Stimulated activated CD8-positive, alpha-beta memory T cell treated with anti-CD3 and anti-CD28 coated beads, Interleukin-4, amount 100 ng/mL, for 4 hours (primary cell): ENCODE measurements at places on chromosomes 11 and 22.

DNA sequence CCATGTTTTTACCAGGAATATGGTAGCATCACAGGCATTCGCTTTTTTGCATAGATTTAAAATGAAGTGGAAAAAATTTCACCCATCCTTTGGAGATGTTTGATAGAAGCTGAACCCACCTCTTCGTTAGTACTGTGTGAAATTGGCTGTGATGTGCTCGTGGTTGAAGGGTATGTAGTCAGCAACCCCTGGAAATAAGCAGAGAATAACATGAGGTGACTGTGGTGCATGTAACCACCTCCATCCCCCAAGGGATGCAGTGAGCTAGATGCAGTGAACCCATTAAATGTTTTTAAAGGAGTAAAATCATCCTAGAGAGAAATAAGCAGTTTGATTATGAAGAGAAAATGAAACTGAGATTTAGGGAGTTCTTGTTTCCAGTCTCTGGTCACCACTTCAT is 15.9 kb downstream of the CBLIF start:
- no peak for DNase-seq

- no peak for DNase-seq
These were observed 93.5 kb downstream of the LARGE2 start for GRCh38 chr11:46015941-46016340.

GRCh38 chr11:115080923-115081680 is 402.8 kb downstream of the NXPE2 start:
- no peak for DNase-seq

DNA sequence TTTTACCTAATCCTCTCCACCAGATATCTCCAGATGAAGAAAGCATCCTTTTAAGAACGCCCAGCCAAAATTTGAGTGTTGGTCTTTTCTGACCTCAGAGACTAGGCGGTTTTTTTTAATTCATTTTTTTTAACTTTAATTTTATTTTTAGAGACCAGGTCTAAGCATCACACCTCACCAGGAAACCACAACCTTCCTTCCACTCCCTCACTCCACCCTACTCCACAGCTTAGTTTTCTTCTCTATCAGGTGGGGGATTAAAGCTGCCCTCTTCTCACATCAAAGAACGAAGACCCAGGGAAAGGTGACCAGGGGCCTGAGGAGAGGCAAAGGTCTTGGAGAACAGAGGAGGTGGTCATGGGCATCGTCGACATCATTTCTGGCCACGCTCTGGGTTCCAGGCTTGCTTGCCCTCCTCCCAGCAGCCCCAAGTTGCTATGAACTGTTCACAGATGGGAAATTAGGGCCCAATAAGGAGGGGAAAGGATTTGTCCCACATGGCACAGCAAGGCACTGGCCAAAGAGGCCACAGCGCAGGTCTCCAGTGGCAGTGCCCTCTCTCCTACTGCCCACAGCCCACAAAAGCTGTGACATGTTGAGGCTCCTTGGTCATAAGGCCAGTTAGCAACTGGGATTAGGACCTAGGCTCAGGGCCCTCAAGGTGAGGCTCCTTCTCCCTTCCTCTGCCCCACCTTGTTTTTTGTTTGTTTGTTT is 1.4 kb upstream of the PEX16 start:
- no peak for DNase-seq

- DNase-seq: no peak
These were observed 131.0 kb downstream of the PLEKHA7 start for GRCh38 chr11:16883174-16883573.

- DNase-seq: no peak
These were observed 4.4 kb upstream of the WEE1 start for GRCh38 chr11:9568854-9569587.

GRCh38 chr11:118142809-118143208 is 9.8 kb downstream of the SCN4B start:
- DNase-seq: no peak

DNA sequence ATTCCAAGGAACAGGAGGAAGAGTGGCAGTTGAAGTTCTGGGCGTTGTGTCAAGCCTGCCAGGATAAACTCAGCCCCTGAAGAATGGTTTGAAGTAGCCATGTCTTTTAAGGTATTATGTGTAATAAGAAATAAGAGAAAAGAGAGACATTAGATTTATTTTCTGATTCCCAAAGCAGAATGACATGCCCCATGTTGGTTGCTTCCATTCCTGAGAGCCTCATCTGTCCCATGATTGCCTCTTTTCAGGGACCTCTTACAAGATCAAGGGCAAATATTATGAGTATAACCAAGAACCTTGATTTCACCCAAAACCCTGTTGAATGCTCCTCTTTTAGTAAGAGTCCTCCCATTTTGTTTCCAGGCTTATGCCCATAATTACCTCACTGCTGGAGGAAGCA is at the start of gene OR8D2:
Gene OR8D2 (minus strand): TSS at position 101 of the 400 bp plus-strand sequence. CDS start 0 bp downstream, at position 101.
- DNase-seq: no peak

DNA sequence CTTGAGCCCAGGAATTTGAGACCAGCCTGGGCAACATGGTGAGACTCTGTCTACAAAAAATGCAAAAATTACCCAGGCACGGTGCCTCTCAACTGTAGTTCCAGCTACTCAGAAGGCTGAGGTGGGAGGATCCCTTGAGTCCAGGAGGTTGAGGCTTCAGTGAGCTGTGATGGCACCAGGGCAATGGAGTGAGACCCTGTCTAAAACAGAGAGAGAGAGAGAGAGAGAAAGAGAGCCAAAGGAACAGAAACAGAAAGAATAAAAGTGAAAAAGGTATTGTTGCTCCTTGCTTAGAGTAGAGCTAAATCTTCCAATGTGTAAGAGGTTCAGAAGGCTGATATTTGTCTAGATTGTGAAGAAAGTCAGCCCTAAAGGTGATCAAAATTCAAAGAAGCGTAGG is 8.9 kb upstream of the ETS1 start:
- no peak for DNase-seq

- DNase-seq: peak; percentile 79
These were observed 6.8 kb upstream of the FAM111A start for GRCh38 chr11:59135648-59136461.

DNA sequence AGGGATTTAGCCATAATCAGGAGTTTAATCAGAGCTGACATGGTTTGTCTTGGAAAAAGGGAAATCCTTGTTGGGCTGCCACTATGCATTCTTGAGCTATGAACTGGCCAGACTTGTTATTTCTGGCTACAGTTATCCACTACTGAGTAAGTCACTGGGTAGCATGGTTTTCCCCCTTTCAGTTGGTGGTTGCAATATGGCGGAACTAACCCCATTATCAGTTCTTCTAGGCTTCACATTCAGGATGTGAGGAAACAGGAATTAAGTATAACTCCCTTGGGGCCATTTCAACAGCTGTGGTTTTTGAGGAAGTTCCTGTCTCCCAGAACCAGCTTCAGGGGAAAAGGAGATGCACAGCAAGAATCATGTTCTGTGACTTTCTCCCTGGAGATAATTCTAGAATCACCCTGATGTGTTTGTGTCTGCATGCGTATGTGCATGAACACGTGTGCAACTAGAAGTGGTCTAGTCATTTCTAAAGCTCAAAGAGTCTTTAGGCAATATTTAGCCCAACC is 103.0 kb upstream of the CD44 start:
- DNase-seq: no peak

GRCh38 chr11:83695046-83695445 is 408.9 kb upstream of the CCDC90B start:
- DNase-seq: no peak

DNA sequence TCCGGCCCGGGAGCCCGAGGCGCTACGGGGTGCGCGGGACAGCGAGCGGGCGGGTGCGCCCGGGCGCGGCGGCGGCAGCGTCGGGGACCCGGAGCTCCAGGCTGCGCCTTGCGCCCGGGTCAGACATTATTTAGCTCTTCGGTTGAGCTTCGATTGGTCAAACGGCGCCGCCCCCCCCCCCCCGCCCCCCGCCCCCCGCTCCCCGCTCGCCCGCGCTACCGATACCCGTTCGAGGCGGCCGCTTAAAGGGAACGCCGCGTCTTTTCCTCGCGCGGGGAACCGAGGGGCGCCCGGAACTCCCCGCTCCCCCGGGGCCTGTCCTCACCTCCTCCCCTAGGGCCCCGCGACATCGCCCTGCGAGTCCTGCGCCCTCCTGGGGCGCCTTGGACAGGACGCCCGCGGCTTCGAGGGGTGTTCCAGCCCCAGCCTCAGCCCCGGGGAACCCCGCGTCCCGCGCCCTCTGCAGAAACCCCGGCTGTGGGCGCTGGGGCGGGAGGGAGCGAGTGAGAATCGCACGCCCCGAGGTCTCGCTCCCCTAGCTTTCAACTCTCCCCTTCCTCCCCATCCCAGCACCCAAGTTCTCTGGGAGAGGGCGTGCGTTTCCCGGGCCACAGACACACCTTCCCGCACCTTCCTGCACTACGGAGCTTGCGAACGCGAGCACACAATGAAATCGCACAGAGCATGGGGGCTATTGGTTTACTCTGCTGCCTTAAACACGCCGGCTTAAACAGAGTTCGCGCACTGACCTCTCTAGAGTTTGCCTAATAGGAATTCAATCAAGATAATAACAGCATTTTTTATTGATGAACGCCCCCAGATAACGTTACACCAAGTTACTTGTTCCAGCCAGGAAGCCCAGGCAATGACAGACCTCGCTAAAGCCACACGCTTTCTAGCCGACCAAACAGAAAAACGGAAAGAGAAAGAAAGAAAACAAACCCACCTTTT is at the start of gene BDNF:
Gene BDNF (minus strand): TSS at position 105 of the 951 bp plus-strand sequence. CDS start 41,891 bp downstream, outside the sequence.
- DNase-seq: no peak
